ENCODE measurements at places on chromosomes 13 and 19. TPM values are rescaled to one million over a fixed set of nuclear protein-coding genes. Genes with fewer than 3 reads are reported as not detected.

DNA sequence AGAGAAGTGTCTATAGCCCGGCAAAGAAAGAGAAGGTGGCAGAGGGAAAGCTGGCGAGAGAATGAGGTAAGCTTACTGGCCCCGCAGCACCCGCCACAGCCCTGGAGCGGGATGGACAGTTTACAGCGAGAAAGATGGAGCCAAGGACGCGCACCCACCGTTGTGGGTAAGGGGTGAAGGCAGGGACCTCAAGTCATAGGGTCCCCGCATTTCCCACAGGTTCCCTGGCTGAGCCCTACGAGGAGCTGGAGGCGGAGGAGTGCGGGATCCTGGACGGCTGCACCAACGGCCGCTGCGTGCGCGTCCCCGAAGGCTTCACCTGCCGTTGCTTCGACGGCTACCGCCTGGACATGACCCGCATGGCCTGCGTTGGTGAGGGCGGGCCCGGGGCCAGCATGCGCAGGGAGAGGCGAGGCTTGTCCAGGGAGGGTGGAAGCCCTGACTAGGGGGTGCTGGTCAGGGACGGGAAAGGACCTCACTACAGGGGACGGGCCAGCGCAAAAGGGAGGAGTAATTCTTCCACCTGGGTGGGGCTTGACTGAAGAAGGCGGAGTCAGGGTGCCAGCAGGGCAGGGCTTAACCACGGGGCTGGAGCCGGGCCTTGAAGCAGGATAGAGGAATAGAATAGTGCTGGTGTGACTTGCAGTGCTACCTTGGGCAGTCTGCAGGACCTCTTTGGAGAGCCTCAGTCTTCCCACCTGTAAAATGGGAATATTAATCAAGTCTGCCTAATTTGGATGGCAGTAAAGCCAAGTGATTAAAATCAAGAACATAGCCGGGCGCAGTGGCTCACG, 26.5 kb downstream of the LTBP4 start:
- no peak for DNase-seq
- peaks cover 22% of the 10 kb centered on the region for H3K4me1 ChIP-seq
- H3K27me3 ChIP-seq = peaks cover 5% of the 10 kb centered on the region
- no peak overlapping the region for H3K27ac ChIP-seq

DNA sequence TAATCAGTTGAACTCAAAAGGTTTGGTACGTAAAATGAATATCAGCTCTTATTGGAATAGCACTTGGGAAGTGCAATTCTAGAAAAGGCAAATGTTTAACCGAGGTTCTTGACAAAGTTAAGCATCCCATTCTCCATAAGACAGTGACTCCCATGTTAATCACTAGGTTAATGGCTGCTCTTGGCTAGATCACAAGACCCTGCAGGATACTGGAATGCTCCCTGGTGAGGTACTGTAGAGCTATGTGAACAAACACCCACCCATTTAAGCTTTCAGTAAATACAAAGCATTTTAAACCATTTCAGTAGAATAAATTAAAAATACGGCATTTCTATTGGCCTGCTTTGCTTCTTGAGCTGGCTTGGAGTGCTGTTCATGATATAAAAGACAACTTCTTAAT, 56.5 kb downstream of the TDRD3 start:
- DNase-seq = no peak
- H3K27me3 ChIP-seq = no peaks in the 10 kb centered on the region
- H3K36me3 ChIP-seq = no peaks in the 10 kb centered on the region
- H3K27ac ChIP-seq = no peak overlapping the region

GRCh38 chr19:37977992-37978391, 71.0 kb downstream of the SIPA1L3 start:
- H3K36me3 ChIP-seq = peaks cover 21% of the 10 kb centered on the region
- peak overlapping the region; percentile 89 for H3K27ac ChIP-seq
- peak; percentile 29 for DNase-seq

DNA sequence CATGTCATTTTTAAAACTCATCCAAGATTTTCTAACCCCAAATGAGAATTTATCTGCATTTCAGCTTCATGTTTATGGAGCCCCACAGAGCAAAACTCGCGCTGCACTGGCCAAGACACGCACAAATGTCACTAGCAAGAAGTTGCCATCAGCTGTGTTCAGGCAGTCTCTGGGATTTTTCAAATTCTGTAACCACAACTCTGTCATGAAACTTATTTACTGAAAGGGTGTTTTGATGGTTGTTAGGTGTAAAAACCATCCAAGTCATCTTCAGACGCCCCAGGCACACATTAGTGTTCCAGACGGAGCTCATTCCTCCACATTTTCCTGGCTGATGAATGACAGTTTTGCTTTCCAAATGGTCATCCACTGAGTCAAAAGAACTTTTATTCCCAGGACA, 63.4 kb downstream of the SLC7A1 start:
- peak overlapping the region; percentile 74 for H3K27ac ChIP-seq
- no peak for DNase-seq
- H3K4me3 ChIP-seq = no peak overlapping the region
- H3K36me3 ChIP-seq = peaks cover 51% of the 10 kb centered on the region

DNA sequence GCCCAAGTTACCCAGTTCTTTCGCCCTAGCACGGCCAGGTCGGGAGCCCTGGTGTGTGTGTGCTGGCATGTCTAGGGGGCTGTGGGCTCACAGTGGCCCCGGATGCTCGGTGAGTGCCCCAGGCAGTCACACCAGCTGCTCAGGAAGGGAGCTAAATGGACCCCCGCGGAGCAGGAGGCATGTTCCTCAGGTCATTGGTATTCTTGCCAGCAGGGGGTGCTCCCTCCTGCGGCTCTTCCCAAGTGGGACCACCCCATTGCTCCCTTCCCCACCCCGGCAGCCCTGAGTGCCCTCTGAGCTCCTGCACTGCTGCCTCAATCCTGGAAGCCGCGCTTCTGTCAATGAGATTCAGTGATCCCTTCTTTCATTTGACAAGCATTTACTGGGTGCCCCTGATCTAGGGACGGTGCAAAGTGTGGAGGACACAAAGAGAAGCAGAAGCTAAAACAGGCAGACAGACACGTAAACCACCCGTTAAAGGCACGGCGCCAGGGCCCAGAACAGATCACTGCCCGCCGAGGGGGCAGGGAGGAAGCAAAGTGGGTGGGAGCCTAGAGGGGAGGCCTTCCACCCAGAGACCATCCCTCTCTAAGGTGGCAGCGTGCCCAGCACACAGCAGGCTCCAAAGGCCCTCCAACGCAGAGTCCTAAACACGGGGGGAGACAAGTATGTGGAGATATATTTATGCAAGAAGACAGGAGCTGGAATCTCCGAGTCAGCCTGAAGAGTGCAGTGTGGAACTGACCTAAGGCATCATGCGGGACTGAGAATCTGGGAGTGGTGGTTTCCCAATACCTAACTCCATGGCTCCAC, 5.2 kb upstream of the ADPRHL1 start:
- H3K36me3 ChIP-seq = peaks cover 28% of the 10 kb centered on the region
- DNase-seq = no peak
- no peaks in the 10 kb centered on the region for H3K27me3 ChIP-seq
- H3K27ac ChIP-seq = no peak overlapping the region

- no peak for DNase-seq
- peaks cover 90% of the 10 kb centered on the region for H3K4me1 ChIP-seq
- peak overlapping the region; percentile 49 for H3K4me3 ChIP-seq
- peaks cover 57% of the 10 kb centered on the region for H3K36me3 ChIP-seq
- peak overlapping the region; percentile 45 for H3K27ac ChIP-seq
- peaks cover 32% of the 10 kb centered on the region for H3K27me3 ChIP-seq
Measured at GRCh38 chr13:75764251-75764925, 128.3 kb downstream of the LMO7 start.

GRCh38 chr19:42467183-42467760, 24.5 kb upstream of the CXCL17 start:
- peaks cover 15% of the 10 kb centered on the region for H3K27me3 ChIP-seq
- H3K36me3 ChIP-seq = no peaks in the 10 kb centered on the region
- no peak for DNase-seq
- H3K4me1 ChIP-seq = peaks cover 38% of the 10 kb centered on the region
- no peak overlapping the region for H3K4me3 ChIP-seq
- peak overlapping the region; percentile 13 for H3K27ac ChIP-seq

DNA sequence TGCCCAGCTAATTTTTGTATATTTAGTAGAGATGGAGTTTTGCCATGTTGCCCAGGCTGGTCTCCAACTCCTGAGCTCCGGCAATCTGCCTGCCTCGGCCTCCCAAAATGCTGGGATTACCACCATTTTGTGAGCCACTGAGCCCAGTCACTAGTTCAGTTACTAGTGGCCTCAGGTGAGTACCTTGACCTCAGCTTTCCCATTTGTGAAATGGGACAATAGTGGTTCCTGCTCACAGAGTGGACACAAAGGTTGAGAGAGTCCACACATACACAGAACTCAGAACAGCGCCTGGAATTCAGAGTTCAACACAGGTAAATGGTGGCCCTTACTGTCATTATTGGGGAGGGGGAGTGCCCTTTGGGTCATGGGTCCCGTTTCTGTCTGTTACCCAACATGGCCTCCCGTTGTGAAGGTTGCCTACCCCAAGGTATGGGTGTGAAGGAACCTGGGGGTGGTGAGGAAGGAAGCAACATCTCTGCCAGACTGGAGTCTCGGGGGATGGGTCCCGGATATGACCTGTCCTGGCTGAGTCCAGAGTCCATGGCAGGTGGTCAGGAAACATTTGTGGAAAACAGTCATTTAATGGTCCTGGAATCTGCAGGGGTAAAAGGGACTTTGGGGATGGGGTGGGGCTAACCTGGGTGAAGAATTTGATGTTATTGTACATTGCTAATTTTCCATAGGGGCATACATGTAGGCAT, 11.7 kb upstream of the IRGC start:
- H3K27me3 ChIP-seq = peaks cover 2% of the 10 kb centered on the region
- H3K4me1 ChIP-seq = peaks cover 37% of the 10 kb centered on the region
- no peak overlapping the region for H3K27ac ChIP-seq
- H3K4me3 ChIP-seq = no peak overlapping the region

- H3K27me3 ChIP-seq = no peaks in the 10 kb centered on the region
- H3K4me1 ChIP-seq = peaks cover 30% of the 10 kb centered on the region
- H3K36me3 ChIP-seq = no peaks in the 10 kb centered on the region
- H3K27ac ChIP-seq = peak overlapping the region; percentile 44
Measured at GRCh38 chr19:55467236-55468053, 2.9 kb upstream of the C19orf85 start.

- H3K36me3 ChIP-seq = peaks cover 28% of the 10 kb centered on the region
- H3K27me3 ChIP-seq = no peaks in the 10 kb centered on the region
- peaks cover 19% of the 10 kb centered on the region for H3K4me1 ChIP-seq
- no peak overlapping the region for H3K4me3 ChIP-seq
Measured at GRCh38 chr13:40812102-40812501, 22.7 kb downstream of the SLC25A15 start.

GRCh38 chr19:7762719-7763293, at the start of gene CLEC4M:
CLEC4M (plus strand) TSS chr19:7763243; CDS start chr19:7763267, 24 bp downstream.
- H3K27me3 ChIP-seq = peaks cover 14% of the 10 kb centered on the region
- H3K36me3 ChIP-seq = peaks cover 6% of the 10 kb centered on the region
- H3K4me3 ChIP-seq = no peak within 1 kb of the TSS

DNA sequence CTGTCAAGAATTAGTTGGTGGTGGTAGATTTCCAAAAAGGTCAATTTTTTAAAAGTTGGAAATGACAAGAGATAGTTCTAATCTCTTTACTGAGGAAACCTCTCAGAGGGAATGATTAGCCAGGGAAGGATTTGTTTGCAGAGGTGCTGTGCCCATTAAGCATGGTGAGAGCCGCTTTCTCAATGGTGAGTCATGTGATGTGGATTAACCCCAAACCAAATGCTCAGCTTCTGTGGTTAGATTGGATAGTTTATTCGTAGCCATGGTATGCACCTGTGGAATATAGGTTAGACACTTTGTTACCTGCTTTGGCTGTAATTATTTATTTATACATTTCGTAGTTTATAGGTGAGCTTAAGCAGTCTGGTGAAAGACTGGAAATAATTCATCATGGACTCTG, 7.1 kb downstream of the HNRNPM start:
- H3K4me1 ChIP-seq = peaks cover 75% of the 10 kb centered on the region
- H3K36me3 ChIP-seq = peaks cover 22% of the 10 kb centered on the region
- 0 out of 2 replicates have a peak overlapping the region, but pooled peaks have one; percentile 9 for H3K4me3 ChIP-seq
- peak overlapping the region; percentile 55 for H3K27ac ChIP-seq

DNA sequence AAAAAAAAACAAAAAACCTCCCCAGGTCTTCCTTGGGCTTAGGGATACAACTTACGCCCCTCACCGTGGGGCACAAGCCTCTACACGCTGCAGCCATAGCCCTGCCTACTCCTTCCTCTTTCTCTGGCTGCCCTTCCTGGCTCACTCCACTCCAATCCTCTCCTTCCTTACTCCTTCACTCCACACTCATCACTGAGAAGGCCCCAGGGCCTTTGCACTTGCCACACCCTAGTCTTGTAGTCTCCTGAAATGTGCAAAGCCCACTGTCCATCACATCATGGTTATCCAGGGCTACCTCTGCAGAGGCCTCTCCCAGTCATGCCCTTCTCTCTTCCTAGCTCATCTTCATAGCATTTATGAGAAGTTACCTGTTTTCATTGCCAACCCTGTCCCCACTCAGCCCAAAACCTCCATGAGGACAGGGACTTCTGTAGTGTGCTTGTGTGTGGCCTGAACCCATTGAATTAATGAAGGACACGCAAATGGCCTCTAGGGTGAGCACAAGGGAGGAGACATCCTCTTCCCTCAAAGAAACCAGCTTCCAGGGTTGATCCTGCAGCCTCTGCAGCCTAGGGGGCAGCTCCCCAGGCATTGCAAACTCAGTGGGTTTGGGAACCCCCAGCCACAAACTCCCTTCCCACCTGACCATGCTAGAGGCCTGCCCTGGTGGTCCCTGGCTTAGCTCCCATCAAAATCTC, 7.9 kb upstream of the HSH2D start:
- no peak overlapping the region for H3K27ac ChIP-seq
- H3K4me1 ChIP-seq = no peaks in the 10 kb centered on the region
- H3K4me3 ChIP-seq = no peak overlapping the region
- H3K27me3 ChIP-seq = no peaks in the 10 kb centered on the region

DNA sequence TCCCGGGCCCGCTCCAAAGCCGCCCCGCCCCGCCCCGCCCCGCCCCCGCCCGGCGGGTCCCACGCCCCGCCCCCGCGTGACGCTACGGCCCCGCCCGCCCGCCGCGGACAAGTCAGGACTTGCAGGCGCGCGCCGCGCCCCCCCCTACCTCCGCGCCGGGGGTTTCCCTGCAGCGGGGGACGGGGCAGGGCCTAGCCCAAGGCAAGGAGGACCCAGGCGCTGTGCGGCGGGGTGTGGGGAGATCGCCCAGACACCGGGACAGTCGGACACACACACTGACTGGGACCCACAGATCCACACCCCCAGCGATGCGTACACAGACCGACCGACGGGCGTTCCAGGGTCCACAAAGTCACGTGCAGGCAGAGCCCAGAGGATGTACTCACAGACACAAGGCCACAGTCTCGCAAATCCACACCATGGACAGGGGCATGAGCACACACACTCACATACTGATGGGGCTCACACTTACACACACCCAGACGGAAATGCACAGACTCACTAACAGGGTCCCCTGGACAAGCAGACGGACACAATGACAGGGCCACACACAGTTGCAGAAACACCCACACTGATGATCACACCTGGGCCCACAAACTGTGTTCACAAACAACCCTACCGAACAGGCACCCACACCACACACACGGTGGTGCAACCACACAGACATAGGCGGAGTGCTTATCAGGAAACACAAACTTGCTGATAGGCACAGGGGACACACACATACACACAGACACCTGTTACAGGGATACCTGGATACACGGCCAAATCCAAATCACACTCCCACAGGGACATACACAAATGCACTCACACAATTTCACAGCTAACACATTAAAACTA, 436 bp upstream of the BBC3 start:
- H3K4me1 ChIP-seq = peaks cover 29% of the 10 kb centered on the region
- peak overlapping the region; percentile 91 for H3K27ac ChIP-seq
- peaks cover 5% of the 10 kb centered on the region for H3K36me3 ChIP-seq
- H3K27me3 ChIP-seq = peaks cover 8% of the 10 kb centered on the region
- H3K4me3 ChIP-seq = peak overlapping the region; percentile 86

ZNF222 gene
- total RNA-seq = 3.1 TPM

SLC46A3 gene
- total RNA-seq = 2.5 TPM

KLF1 gene
- not detected for total RNA-seq

FFAR3 gene
- not detected for total RNA-seq

ONECUT3 gene
- total RNA-seq = not detected

PCSK4 gene
- 1.2 TPM for total RNA-seq

All from HFFc6 (cell line).